ENCODE measurements at places on chromosomes 16 and 17.
A peak's percentile ranks its signal among the peaks of the same experiment; 100 is the strongest.

DNA sequence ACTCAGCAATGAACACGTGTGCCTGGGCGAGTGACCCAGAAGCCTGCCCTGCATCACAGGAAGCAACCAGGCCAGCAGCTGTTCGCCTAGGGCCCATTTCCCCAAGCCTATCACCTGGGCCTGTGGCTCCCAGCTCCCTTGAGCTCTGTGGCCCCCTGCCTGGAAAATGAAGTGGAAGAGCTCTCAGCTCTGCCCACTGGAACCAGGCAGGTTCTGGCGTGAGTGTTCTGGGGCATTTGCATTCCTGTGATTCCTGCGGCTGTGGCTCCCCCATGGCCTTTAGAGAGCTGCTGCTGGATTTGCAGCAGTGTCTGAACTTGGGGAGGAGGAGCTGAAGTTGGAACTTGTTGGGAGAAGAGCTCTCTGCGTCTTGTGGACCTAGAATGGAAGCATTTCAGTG is 22.8 kb downstream of the PGS1 start:
- DNase-seq = no peak

DNA sequence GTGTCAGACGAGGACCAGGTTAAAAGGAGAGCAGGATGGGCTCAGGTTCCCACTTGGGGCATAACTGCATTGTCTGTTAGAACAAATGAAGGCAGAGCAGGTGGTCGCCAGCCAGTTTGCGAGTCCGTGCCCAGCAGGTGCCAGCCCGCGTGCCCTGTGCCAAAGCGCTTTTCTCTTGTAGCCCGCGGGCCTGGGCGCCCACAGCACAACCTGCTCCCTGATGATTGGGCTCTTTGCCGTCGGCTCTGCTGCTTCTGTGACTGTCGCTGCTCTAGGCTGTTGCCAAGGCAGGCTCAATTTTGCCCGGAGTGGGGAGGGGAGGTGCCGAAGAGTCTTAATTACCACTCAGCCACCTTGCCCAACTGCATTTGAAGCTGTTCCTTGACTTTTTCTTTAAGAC is 21.1 kb downstream of the KNOP1 start:
- DNase-seq = no peak

DNA sequence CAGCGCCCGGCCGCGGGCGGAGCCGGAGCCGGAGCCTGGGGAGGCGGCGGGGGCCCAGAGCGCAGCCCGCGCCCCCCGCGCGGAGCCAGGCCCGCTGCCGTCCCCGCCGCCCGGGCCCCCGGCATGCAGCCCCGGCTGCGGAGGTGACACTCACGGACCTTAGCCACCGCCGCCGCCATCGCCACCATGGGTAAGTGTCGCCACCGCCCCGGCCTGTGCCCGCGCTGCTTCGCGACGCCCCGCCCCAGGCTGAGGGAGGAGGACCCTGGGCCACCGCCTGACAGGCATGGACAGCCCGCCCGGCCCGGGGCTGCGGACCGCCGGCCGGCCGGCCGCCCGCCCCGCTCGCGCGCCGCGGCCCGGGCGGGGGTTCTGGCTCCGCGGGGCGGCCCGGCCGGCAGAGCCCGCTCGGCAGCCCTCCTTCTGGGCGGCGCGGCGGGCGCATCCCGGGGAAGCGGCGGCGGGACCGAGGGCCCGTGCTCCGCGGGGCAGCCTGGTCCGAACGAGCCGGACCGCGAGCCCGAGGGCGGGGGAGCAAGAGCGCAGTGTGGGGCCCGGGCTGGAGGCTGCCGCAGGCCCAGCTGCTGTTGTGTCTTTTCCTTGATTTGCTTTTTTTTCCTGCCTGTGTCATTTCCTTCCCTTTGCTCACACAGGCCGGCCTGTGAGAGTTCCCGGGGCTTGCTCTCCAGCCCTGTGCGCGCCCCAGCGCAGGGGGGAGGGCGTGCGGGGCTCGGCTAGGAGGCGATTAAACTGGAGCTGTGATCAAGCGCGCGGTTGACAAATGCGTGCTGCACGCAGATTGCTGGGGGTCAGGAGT is 565 bp downstream of the MAP3K3 start:
- DNase-seq = peak; percentile 81

DNA sequence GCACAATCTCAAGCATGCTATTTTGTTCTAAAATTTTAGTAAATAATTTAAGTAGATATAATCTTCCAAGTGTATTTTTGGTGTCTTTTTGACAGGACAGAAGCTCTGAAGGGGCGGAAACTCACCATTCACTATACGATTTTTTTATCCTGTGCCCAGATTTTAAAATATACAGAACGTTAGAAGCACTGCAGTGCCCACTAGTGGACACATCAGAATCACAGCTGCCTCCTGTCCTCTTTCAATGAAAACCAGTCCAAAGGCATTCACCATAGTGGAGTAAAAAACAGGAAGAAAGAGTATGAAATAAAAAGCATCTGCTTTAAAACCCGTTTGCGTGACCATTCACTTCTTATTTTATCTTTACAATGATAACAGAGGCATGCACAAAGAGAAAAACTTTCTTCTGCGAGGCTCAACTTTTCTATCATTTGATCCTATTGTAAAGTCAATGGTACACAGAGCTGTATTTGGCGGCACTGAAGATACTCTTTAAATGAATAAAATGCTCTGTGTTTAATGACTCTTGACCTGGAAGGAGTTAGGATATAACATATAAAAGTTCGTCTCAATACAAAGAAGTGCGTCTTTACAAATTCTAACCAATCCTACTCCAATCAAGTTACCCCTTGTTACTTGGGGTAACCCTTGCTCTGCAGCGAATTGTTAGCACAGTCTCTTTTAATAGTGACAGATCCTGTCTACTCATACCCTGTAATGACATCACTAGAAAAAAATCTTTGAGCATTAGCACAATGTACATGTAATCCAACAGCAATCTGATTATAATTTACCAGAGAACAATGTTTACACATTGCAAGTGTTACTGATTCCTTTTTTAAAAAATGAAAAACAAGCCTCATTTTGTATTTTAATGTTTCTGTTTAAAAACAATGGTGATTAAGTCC is 339.8 kb upstream of the PSMD7 start:
- DNase-seq = peak; percentile 53

DNA sequence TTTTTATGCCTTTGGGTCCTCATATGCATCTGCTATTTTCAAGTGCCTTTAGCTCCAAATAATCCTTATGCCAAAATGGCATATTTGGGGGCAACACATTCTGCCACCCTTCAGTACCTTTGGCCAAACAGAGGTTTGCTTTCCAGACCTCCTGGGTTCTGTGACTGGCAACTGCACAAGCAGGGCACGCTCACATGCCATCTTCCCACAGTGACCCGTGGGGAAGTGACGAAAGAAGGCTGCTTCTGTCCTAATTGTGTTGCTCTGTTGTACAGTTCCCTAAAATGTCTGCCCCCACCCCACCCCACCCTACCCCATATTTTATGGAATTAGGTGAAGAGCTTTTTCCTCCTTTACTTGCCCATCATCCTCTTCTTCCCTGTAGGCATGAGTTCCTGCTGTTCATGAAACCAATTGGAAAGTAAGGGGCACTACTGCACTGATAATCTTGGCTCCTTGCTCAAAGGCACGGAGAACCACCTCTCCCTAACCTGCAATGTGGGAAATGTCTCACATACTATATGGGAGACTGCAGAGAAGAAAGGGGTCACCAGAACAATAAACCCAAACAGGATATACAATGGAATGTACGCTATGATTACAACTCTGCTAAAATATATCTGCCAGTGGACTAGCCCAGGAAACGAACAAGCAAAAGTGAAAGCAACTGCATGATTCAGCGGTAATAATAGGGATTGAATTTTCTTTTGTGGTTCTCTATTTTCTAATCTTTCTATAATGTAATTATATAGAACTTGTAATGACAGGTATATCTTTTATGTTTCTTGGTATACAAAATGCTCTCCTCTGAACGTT is 3.3 kb upstream of the SLFN12L start:
- peak; percentile 84 for DNase-seq

DNA sequence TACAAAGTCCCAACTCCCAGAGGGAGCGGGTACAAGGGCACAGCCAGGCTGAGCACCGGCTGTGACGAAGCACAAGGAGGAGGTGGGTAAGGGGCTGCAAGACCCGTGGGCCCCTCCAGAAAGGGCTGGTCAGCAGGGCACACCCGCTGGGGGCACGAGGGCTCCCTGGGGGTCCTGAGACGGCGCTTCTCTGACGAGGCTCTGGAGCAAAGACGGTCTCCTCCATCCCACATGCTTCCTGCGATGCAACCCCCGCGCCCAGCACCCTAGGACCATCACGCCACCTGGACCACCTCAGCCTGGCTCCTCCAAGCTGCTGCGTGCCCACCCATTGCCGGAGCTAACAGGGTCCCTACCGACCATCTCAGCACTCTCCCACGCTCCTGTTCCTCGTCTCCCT is 8.7 kb downstream of the CCDC57 start:
- DNase-seq = no peak

DNA sequence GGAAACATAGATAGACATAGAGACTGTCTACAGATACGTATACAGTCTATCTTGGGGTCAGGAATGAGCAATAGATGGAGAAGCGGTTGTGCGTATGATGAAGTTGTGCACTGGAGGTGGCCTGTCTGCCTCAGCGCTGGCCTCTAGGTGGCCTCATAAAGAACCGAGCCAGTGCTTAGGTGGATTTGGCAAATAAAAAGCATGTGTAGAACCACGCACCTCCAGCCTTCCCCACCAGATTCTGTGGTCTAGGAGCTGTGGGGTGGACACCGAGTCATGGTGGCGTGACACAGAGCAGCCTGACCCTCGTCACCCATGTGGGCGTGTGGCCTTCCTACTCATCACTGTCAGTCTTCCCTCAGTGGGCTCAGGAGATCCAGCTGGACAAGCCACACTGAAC is 34.0 kb downstream of the PGS1 start:
- DNase-seq = peak; percentile 93
